GM04504 (cell line): ENCODE measurements at places on chromosomes 2 and 18.

GRCh38 chr18:65955747-65956146, 204.9 kb downstream of the CDH7 start:
- no peak for DNase-seq

- no peak for DNase-seq
Observed at GRCh38 chr2:23268467-23269263, 116.3 kb upstream of the KLHL29 start.

- DNase-seq = no peak
Observed at GRCh38 chr2:31996571-31997150, 14.1 kb downstream of the MEMO1 start.

DNA sequence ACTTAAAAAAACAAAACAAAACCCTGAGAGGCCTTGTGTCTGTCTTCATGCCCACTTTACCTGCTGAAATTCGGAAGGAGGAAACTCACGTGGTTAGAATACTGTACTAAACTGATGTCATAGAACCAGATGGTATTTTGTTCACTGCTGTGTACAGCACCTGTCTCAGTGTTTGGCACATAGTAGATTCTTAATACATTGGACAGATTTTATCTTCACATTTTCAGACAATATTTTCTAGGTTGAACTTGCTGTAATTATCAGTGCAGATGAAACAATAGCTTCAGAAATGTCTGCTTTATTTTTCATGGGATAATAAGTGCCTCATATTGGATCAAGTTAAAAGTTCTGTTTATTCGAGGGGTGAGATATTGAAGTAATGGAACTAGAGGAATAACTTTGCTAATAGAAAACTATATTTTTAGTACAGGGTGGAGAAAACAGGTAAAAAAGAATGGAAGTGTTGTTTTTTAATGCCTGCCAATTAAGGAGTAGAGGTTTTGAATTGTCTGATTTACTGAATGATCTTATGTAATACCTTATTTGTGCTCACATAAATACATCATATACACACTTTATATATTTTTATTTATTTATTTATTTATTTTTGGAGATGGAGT, 23.7 kb downstream of the DDX1 start:
- DNase-seq = no peak

GRCh38 chr2:209476367-209477208, 52.7 kb downstream of the MAP2 start:
- DNase-seq = peak; percentile 35

GRCh38 chr2:98912957-98913915, 22.8 kb downstream of the CRACDL start:
- DNase-seq = no peak

DNA sequence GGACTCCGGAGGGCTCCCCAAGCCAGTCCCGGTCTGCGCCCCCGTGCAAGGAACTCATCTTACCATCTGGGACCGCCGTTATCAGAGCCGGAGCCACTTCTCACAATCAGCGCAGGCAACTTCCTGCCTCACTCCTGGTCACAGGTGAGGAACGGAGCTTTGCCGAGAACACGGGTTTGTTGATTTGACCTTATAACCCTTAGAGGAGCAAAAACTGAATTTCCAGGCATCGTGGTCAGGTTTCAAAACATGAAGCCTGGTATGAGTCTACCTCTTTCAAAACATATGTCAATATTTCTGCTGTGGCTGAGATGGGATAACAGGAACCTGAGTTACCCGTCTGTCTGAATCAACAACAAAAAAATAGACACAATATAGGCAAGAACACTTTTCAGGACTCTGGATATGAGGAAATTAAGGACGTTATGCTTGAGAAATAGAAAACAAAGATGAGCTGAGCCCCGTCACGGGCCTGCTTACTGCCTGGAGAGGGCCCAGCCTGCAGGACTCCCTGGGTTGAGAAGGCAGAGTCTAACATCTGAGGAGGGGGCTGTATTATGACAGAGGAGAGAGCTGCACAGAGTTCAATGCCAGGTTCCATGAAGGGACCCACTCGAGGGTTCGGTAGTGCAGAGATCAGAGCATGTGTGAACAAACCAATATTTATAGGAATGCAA, 148.7 kb downstream of the NDUFA10 start:
- DNase-seq = no peak

GRCh38 chr2:181095486-181095885, 115.1 kb downstream of the UBE2E3 start:
- no peak for DNase-seq

- DNase-seq = no peak
Observed at GRCh38 chr2:207835805-207836204, 66.1 kb upstream of the FZD5 start.
